ENCODE measurements at places on chromosomes 11 and 22.
A peak's percentile ranks its signal among the peaks of the same experiment; 100 is the strongest.

- no peak for DNase-seq
Observed at GRCh38 chr11:85953491-85954143, 98.4 kb downstream of the CCDC83 start.

DNA sequence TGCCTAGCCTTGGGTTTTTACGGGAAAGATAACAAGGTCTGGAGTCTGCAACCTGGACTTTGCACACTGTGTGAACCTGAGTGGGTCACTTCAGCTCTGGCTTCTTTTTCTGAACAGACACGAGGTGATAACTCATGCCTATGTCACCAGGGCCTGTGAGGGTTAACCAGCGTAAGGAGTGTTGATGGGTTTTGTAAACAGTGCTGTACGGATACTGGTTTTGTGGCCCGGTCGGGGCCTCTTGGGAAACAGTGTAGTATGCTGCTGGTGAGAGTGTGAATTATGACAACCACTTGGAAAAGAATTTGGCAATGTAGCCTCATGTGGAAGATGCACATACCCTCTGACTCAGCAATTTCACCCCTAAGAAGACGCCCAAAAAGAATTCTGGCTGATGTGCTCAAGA lies 266.8 kb downstream of the MN1 start:
- no peak for DNase-seq

DNA sequence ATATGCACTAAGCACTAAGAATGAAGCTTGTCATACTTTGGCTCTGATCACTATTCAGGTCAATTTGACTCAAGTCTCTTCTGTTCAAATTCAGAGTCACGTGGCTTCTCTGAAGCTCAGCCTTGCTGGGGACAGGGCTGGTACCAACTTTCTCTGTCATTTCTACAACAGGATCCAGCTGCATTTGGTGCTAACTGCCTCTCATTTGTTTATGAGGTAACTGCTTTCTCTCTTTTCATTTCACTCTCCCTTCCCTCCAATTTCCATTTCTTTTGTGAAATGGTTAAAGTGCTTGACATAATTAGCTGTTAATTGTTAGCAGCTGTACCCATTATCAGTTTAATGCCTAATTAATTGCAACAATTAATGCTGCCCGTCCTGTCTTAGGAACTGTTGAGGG lies 259.7 kb upstream of the PLET1 start:
- no peak for DNase-seq

- DNase-seq: no peak
Observed at GRCh38 chr22:48425091-48425506, 1402.6 kb downstream of the BRD1 start.

DNA sequence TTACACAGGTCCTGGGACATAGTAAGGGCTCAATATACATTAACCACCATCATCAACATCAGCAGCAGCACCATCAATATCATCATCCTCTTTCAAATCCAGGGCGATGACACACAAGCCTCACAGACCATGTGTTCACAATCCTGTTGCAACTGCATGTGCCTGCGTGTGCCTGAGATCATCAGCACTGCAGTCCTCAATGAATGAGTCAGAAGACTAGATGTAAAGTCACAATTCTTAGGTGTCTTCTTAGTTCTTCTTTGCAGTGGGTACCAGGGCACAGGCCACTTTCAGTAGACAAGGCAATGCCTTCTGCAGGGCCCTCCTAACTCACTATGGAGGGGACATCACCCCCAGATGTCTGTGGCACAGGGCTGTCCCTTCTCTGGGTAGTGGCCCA lies 111.1 kb downstream of the MYO18B start:
- peak; percentile 41 for DNase-seq

GRCh38 chr22:22867996-22868715 lies 19.5 kb upstream of the IGLL5 start:
- DNase-seq: no peak

GRCh38 chr22:24159650-24160049 lies 21.6 kb upstream of the SUSD2 start:
- no peak for DNase-seq

DNA sequence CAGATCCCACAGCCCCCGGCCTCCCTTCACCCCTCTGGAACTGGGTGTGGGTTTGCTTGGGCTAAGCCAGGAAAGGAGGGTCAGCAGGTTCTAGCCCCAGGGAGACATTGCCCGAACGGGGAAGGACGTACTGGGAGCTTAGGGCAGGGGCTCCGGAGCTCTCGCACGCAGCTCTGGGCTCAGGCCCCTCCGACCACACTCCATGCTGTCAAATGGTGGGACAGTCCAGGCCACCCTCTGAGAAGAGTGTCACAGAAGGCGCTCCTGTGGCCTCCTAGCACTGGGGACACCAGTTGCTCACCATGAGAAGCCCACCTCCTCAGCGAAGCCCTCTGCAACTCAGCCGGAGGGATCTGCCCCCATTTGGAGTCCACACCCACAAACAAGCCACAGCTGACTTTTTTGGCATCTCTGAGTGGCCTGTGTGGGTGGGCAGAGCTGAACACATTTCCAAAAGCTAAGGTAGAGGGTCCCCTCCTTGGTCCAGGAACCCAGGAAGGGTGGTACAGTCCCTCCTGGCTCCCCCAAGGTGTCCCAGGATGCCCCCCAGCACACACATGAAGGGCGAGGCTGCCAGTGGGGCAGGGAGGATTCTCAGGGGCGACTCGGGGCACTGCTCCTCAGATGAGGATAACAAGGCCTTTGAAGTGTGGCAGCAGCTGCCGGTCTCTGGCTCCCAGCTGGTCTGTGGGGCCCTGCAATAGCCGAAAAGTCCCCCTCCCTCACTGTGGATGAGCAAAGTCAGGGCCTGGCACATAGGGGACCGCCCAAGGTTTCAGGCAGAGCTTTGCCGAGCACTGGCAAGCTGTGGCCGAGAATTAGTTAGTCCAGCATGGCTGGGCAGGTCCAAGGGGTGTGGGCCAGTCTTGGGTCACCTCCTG lies 13.0 kb upstream of the TEF start:
- no peak for DNase-seq

GRCh38 chr11:13242564-13242963 lies 35.0 kb upstream of the BMAL1 start:
- DNase-seq: no peak

DNA sequence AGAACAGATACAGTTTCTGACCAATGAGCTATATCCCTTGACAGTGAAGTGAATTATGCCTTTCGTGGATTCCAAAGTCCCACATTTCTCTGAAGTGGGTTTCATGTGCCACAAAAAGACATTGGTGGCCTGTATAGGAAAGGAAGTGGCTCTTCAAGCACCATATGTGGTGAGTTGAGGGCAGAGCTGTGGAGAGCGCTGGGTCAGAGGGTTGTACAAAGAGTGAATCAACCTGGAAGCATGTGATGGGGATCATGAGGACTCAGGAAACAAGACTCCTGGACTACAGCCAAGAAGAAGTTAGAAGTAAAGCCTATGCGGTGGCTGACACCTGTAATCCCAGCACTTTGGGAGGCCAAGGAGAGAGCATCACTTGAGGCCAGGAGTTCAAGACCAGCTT lies 579 bp upstream of the SLC5A4 start:
- DNase-seq: peak; percentile 3

- no peak for DNase-seq
Observed at GRCh38 chr11:118606844-118607228, 579 bp upstream of the PHLDB1 start.

DNA sequence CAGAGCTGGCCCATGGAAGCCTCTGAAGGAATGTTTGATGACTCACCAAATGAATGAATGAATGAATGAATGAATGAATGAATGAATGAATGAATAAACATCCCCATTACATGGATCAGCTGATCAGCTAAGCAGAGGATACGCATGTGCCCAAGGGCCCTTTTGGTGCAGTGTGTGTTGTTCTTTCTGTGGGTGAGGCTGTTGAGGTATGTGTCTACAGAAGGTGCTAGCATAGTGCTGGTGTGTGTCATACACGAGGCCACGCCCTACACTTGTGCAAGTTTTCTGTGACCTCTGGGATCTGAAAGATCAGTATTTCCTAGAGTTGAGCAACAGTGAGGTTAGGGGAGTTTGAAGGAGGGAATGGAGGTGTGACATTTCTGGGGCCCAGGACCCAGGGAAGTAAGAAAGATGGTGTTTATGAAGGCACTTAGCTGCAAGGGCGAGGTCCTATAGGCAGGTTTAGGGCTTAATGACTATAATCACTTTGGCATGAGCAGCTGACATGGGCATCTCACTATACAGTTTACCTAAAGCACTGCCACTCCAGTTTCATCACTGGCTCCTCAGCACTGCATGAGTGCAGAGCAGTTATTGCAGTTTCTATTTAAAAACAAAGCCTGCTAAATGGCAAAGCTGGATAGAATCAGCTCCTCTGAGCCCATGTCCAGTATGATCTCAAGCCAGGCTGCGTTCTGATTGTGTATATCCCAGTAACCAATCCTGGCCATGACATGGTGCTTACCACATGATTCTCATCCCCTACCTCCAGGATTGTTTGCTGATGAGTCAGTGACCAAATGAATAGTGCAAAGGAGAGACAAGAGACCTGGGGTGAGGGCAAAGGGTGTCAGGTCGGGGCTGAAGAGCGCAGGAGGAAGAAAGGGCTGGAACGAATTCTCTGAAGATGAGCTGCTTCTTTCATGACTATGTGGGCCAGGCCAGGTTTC lies 36.4 kb upstream of the E2F8 start:
- DNase-seq: peak; percentile 11

DNA sequence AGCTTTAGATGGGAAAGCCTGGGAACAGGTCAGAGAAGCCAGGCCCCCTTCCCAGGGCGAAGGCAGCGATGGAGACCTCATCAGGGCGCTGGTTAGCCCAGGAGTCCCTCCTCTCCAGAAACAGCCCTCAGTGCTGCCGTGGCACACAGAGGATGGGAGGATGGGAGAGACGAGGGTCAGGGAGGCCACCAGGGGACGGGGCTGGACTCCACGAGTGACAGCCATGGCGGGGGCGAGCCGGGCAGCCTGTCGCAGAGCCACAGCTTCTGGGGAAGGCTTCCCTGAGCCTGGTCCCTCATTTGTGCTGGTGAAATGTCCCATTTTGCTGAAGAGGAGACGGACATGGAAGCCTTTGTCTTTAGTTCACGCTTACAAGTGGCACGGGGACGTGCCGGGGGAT lies 1390.5 kb downstream of the TBC1D22A start:
- DNase-seq: no peak

DNA sequence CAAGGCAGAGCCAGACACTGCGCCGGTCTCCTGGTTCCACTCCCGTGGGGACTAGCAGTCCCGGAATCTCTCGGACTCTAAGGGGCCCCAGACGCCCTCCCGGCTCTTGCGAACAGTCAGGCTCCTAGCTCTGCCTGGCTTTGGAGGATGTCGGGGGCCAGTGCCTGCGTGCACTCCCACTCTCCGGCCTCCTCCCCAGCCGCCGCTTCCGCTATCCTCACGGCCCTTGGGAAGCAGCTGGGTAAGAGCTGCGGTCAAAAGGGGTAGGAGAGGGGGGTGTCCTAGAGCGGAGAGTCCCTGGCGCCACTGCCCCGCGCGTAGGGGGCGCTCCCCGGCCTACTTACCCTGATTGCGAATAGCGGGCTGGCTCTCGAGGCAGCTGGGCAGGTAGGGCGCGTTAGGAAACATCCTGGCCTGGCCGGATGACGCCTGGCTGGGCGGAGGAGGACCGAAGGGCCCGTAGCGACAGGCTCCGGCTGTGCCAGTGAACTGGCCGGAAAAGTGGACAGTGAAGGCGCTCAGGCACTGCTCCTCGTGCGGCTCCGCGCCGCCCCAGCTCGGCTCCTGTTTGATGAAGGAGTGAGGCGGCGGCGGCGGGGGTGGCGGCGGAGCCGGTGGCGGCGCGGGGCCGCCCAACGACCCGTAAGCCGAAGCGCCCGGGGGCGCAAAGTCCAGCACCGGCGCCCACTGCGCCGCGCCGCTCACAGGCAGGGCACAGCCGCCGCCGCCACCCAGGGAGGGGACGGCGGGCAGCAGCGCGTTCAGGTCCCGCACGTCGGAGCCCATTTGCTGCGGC lies 785 bp downstream of the WT1 start:
- no peak for DNase-seq

GRCh38 chr11:62604460-62605120 lies 2.9 kb upstream of the MTA2 start:
- DNase-seq: no peak

- no peak for DNase-seq
Observed at GRCh38 chr11:109285465-109285864, 136.5 kb upstream of the C11orf87 start.

GRCh38 chr11:95095858-95096587 lies 6.4 kb downstream of the ENDOD1 start:
- DNase-seq: no peak

DNA sequence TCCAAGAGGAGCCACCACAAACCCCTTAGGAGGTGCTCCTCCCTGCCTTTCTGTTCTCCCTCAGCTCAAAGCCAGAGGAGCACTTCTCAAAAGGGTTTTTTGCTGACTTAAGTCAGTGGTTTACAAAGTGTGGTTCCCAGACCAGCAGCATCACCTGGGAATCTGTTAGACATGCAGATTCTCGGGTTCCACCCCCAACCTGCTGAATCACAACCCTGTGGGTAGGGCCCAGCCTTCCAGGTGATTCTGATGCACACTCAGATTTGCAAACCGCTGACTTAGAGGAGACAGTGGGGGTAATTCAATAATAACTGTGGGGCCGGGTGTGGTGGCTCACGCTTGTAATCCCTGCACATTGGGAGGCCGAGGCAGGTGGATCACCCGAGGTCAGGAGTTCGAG lies 22.8 kb downstream of the CREB3L1 start:
- no peak for DNase-seq

- no peak for DNase-seq
Observed at GRCh38 chr22:33166206-33166605, 108.0 kb upstream of the SYN3 start.

GRCh38 chr11:8167796-8168195 lies 1.0 kb downstream of the RIC3 start:
- no peak for DNase-seq
